ENCODE measurements at places on chromosomes 2 and 18.

DNA sequence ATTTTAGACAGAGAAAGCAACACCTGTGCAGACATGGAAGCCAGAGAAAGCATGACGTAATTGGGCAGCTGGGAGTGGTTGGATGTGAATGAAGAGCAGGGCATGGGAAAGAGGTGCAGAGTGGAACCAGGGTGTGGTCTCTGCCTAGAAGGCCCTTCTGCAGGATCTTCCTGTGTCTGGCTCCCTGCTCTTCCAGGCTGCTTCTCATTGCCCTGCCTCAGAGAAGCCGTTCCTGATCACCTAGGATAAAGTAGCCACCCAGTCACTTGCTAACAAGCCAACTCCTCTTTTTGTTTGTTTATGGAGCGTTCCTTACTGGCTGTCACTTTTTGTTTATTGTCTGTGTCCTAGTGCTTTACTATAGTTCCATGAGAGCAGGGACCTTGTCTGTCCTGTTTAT, 28.5 kb downstream of the GALNT1 start:
- DNase-seq: no peak

DNA sequence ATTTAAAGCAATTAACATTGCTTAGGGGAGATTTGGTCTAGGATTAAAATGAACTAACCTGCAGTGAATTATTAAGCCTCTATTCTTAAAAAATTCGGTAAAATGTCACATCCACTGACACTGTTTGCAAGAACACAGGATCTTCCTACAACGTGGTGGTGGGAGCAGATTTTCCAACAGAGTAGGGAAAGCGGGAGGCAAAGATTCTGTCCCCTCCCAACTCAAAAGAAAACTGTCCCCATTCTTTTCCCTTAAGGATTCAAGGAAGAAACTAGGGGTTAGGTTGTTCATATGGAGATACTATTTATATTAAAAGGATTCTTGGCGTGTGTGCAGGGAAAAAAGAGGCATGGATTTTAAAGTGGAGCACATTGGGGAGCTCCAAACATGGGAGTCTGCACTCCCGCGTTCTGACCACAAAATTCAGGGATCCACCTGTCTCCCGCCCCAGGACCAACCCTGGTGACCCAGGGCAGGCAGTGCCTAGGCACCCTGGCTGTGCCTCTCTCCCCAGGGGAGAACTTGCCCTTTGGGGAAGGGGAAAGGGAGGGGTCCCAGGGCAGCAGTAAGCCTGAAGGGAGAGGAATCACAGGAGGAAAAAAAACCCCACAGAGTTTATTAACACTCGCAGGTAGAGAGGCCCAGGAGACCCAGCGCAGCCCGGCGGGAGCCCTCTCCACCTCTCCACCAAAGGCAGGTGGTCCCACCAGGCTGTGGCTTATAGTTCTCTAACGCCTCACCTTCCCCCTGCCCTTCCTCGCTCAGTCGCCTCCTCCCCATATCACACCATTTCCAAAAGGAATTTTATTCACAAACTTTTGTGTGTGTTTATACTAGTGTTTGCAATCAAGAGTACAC, 2.3 kb downstream of the PTGR3 start:
- DNase-seq: no peak

DNA sequence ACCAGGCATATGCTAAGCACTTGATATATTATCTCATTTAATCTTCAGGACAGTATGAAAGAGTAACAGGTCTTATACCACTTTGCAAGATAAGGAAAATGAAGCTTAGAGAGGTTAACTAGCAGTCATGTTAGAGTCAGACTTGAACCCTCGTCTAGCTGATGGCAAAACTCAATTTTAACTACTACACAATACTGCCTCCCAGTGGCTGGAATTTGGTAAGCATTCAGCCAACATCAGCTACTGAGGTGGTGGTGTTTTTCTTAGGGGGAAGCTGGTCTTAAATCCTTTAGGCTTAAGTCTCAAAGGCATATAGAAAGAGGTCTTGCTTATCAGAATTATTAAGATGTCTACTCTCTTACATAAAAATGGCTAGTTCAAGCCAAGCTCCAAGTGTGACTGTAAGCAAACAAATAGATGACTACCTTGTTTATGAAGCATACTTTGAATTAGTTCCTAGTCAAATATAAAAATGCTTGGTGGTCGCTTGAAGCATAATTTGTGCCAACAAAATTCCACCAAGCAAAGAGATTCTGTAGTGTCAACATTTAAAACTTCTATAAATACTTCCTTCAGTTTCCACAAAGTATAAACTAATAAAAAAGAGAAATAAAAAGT, 325.4 kb upstream of the FIGN start:
- DNase-seq: no peak

- DNase-seq: no peak
Measured at GRCh38 chr2:36147670-36148390, 207.7 kb upstream of the CRIM1 start.

GRCh38 chr2:130190237-130190636, 8.0 kb downstream of the TUBA3E start:
- no peak for DNase-seq

DNA sequence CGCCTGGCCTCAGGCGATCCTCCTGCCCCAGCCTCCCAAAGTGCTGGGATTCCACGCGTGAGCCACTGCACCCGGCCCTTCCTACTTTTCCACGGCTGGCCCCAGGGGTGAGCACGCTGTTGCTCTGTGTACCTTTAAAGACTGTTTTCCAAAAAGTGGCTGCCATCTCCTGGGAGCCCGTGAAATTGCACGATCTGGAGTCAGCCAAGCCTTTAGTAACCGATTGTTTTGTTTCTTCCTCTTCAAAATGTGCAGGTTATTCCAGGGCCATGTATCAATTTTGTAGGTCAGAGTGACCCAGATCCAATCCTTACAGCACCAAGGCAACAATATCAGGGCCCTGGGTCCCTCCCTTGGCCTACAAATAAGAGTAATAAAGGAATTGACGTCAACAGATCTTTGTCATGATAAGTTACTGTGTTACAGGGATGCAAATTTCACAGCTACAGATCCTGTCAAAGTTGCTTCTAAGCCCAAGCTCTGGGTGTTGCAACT, 135.6 kb upstream of the ZNF236 start:
- peak; percentile 12 for DNase-seq

- DNase-seq: no peak
Measured at GRCh38 chr2:15521641-15522181, 39.4 kb downstream of the NBAS start.

DNA sequence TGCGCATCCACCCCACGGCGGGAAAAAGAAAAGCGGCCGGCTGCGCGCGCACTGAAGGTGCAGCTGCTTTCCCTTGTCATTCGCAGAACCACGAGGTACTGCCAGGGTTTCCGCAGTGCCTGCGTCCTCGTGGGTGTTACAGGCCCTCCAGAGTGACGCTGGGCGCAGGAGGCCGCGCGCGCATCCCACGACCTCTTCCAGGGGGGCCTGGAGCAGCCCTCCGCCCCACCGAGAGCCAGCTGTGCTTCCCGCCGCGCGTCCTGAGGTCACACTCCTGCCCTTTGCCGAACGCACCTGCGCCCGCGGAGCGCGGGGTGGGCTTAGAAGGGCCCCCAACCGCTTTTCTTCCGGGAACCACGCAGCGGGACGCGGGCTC, 378 bp upstream of the IAH1 start:
- DNase-seq: peak; percentile 39

Data from nucleus accumbens (tissue), 56 donors.